ENCODE measurements at places on chromosomes 2 and 18.

- no peak for DNase-seq
These were observed 145.4 kb downstream of the KLHL29 start for GRCh38 chr2:23530206-23530908.

- peak; percentile 49 for DNase-seq
These were observed 13.6 kb upstream of the THADA start for GRCh38 chr2:43609290-43609918.

DNA sequence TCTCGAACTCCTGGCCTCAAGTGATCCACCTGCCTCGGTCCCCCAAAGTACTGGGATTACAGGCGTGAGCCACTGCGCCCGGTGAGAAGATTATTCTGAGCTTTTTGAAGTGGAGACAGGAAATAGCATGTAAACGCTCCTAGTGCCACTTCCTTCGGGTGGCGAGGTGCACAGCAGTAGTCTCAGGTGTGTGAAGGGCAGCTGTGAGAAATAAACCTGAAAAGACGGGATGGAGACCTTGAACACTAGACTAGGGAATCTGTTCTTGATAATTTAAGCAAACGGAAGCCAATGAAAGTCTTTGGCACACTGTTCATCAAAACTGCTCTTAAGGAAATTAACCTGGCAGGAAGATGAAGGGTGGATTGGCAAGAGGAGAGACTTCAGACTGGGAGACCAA, 439 bp upstream of the PLEKHH2 start:
- DNase-seq: no peak

DNA sequence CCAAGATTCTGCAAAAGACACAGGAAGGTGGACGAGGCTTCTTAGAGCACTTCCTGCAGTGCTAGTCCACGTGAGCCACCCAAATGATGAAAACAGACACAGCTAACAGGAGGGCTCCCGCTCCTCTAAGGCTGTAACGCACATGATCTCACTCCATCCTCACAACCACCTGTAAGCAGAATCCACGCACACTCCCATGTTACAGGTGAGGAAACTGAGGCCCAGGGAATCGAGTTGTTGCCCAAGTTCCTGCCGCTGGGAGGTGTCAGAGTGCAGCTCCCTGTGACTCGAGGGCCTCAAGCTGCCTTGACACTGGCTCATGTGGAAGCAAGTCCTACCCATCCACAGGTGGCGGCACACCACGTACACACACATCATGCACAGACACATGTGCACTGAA, 4.4 kb downstream of the DNMT3A start:
- DNase-seq: no peak

DNA sequence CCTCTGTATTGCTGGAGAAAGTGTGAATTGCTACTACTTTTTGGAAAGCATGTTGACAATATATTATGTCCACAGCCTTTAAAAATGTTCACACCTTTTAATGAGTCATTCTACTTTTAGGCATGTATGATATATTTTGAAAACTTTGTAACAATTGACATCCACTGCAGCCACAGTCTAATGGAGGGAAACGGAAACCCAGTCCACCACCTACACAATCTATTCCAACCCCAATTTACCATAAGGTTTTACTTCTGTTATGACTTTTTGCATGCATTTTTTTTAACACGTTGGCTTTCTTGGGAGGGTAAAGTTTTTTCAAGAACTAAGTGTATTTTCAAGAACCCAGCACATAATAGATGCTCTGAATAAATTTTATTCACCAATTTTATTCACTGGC, 38.5 kb upstream of the ATP8B1 start:
- DNase-seq: no peak

DNA sequence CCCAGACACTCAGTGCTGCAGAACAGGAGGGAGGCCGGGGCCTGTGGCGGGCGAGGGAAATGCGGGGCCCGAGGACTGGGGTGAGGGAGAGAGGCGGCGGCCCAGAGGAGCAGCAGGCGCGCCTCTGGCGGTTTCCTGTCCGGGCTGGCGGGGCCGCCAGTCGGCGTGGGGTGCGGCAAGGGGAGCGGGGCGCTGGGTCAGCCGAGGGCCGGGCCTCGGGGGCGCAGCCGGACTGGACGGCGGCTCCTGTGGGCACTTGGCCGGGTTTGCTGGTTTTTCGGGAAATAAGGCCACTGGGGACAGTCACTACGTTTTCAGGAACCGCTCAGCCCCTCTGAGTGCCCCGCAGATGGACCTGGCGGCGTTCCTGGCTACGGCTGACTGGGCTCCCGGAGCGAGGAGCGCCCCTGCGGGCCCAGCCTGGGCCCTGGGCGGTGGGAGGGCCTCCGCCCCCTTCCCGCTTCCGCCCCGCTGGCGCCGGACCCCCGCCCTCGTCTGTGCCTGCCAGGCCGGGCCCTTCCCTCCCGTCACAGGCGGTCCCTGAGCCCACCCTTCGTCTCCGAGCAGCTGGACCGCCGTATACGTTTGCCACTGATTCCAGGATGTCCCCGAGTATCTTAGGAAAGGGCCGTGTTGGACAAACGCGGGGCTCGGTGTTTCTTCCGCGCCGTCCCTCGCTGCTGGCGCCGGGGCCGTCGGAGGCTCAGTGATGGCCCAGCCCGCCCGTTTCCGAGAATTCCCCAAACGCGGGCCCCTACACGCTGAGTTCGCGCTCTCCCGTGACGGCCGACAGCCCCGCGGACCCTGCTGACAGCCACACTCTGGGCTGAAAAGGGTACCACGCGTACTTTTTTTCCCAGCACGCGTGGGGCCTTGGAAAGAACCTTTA, 84.6 kb downstream of the FAM210A start:
- no peak for DNase-seq
